ENCODE measurements at places on chromosomes 3 and 15.

GRCh38 chr15:45201869-45202268 lies 14.1 kb upstream of the SHF start:
- no peak for DNase-seq

GRCh38 chr15:63334821-63335220 lies 46.8 kb downstream of the CA12 start:
- no peak for DNase-seq

DNA sequence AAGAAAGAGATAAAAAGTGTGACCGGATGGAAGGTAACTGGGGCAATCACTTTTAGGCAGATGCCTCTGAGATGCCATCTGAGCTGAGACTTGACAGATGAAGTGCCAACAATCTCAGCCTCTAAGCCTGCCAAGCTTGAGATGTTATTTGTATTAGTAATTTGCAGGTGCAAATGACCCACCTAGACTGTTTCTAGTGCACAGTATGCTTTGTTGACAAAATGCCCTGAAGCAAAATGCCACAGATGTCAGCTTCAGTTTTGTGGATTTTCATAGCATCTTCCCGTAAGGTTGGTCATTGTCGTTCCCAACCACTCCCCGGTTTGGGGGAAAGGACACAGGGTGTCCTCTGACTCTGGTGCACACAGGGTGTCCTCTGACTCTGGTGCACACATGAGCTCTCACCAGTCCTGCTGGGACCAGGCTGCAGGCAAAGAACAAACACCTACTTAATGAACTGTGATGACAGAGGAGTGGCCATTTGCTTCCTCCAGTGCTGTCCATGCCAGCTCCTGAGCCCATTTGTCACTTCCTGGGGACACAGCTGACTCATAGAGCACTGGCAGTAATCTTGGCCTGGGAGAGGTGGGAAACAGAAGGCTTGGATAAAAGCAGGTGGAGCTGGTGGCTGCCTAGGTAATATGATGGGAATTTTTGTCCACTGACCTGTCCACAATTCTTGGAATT lies 16.7 kb upstream of the PPP1R2 start:
- no peak for DNase-seq

GRCh38 chr3:18445401-18446148 lies 20.4 kb upstream of the SATB1 start:
- DNase-seq = peak; percentile 55

GRCh38 chr3:134449277-134449676 lies 36.5 kb downstream of the ANAPC13 start:
- no peak for DNase-seq

DNA sequence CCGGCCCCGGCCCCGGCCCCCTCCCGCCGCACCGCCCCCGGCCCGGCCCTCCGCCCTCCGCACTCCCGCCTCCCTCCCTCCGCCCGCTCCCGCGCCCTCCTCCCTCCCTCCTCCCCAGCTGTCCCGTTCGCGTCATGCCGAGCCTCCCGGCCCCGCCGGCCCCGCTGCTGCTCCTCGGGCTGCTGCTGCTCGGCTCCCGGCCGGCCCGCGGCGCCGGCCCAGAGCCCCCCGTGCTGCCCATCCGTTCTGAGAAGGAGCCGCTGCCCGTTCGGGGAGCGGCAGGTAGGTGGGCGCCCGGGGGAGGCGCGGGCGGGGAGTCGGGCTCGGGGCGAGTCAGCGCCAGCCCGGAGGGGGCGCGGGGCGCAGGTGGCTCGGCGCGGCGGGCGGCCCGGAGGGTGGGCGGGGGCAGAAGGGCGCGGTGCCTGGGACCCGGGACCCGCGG lies 352 bp downstream of the CHRD start:
- no peak for DNase-seq

DNA sequence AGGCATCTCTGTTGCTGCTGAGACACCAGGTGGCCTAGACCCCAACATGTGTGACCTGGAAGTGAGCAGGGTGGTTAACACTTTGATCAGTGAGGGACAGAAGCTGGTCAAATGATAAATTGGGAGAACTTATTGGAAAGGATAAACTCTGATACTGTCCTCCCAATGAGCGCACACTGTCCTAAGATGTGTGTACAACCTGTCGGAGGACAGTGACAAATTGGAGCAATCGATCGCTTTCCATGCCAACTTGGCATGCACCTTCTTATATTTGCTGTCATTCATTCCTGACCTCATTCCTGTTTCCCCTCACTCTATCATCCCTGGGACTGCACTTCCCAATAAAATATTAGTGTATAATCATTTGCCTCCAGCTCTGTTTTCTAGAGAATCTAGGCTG lies 198.7 kb upstream of the PROK2 start:
- DNase-seq = no peak

DNA sequence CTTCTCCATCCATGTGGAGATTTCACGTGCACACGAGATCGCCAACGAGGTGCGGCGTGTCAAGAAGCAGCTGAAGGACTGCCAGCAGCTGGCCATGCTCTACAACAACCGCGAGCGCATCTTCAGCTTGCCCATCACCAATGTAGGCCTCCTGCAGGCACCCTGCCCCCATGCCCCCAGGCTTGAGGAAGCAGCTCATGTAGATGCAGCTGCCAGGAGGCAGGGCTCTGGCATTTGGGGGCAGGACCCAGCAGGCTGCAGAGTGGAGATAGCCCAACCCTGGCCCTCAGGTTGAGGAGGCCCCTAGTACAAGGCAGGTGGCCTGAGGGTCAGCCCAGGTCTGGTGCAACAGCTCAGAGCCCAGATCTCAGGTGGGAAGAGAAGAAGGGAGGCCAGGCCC lies 36.4 kb downstream of the DNAH1 start:
- DNase-seq = no peak

- DNase-seq = no peak
Observed at GRCh38 chr3:71208211-71209095, 375.1 kb downstream of the FOXP1 start.

GRCh38 chr3:130811557-130811956 lies 64.9 kb upstream of the PIK3R4 start:
- no peak for DNase-seq

DNA sequence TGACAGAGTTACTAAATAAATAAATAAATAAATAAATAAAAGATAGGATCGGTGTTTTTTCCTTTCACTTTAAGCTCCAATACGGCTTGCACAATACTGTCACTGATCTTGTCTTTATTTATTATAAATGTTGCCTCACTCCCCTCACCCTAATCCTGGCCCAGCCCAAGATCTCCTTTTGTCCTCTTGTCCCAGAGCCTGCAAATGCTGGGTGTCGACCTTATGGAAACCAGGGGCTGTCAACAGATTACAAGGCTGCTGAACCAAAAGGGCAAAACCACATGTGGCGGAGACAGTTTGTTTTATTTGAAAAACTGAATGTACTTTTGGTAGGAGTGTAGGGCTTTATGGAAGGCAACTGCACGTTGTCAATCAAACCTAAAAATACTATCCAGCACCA lies 75.9 kb downstream of the RFTN1 start:
- DNase-seq = no peak

GRCh38 chr3:48411606-48412374 lies 18.1 kb downstream of the PLXNB1 start:
- DNase-seq = no peak

DNA sequence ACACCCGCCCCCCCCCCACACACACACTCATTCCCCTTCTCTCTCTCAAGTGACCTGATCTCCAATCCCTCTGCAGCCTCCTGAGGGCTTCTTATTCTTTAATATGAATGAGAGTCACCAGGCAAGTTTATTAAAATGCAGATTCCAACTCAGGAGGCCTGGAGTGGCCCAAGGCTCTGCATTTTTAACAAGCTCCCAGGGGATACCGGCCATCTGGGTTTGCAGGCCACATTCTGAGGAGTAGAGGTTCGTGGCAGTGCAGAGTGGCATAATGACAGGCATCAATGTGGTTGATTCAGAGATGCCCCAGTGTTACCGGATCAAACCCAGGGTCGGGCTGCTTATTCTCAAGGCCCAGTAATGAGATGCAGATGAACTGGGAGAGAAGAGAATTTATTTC lies 18.9 kb downstream of the EIF1B start:
- DNase-seq = no peak

DNA sequence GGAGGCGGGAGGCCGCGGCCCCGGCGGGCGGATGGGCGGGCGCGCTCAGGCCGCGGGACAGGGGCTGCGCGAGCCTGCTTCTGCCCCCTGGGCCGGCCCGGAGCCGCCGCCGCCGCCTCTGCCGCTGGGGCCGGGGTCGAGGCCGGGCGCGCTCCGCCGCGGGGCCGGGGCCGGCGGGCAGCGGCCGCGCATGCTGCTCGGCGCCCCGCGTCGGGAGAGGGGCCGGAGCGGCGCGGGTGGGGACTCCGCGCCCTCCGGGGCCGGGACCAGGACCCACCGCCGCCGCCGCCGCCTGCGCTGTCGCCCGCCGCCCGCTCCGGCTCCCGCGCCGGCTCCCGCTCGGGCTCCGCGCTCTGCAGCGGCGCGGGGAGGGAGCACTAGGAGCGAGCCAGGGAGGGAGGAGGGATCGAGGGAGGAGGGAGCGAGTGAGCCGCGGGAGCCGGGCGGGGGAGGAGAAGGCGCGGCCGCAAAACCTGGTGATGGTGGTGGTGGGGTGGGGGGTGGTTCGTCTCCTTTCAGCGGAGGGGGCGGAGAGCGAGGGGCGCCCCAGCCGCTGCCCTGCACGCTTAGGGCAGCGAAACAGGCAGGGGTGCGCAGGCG lies at the start of gene LINGO1:
TSS of gene LINGO1 (minus strand) at position 379 of the 600 bp plus-strand sequence. CDS start 597 bp downstream, outside the sequence.
- DNase-seq = no peak

DNA sequence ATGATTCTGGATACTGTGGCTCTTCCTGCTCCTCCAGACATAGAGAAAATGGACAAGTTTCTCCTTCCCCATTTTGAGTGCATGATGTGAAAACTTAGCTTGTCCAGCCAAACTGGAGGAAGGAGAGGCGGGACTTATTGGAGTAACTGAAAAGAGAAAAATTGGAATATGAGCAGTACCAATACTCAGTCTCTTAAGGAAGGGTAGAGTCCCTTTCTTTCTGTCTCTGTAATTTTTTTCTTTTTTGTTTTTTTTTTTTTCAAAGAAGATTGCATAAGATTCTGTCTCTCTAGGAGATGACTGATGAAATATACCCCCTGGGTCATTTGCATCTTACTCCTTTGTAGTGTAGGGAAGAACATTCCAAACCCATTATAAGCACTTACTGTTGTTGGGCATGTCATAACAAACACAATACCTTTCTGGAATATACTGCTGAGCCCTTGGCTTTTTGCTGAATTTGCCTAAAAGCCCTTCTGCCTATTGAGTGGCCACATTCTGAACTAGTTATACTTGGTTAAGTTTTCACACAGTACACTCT lies 498.1 kb upstream of the TPRG1 start:
- no peak for DNase-seq

- no peak for DNase-seq
Observed at GRCh38 chr3:4320096-4320911, 17.1 kb downstream of the SETMAR start.

DNA sequence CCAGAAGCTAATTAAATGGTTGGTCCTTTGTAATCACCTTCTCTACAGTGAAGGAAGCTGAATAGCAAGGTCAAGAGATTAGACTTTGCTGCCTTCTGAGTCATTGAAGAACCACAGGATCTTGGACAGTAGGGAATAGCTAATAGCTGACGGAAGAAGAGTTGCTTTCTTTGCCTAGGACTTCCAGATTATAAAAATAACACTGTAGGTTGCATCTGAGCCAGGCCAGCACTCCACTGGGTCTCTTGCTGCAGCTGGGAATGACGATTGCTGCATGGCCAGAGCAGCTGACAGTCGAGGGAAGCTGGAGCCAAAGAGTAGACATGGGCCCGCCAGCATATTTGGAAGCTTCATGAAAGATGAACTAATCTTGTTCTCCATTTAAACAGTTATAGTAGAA lies 81.5 kb upstream of the KCNMB2 start:
- no peak for DNase-seq

DNA sequence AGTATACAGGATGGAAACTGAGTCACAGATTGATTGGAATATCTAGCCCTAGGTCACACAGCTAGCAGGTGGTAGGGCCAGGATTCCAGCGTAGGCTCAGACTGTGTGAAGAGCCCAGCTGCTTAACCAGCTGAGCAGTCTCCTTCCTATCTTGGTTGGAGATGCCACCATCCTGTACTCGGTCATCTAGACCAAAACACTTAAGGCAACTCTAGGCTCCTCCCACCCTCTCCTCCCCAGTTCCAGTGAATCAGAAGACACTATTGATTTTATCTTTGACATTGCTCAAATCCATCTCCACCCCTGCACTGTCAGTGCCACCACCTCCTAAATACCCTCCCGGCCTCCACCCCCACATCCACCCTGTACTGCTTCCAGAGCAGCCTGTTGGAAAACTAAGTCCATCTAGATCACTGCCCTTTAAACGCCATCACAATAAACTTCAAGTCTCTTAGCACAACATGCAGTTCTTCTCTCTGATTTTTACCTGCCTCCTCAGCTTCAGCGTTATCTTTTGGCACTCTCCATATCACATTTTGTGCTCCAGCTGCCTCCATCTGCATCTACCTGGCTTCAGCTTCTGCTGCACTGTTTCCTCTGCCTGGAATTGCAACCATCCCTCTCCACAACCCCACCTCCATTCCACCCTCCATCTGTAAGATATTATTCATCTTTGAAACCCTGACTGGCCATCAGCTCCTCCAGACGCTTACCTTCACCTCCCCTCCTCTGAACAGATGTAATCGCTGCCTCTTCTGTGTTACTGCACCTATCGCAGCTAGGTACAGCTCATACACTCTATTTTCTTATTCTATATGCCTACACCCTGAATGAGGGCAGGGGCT lies 86.8 kb upstream of the ACP3 start:
- no peak for DNase-seq
